ENCODE measurements at places on chromosomes 13 and 19. TPM values are rescaled to one million over a fixed set of nuclear protein-coding genes. Genes with fewer than 3 reads are reported as not detected.

GRCh38 chr13:106550570-106551135 is 15.2 kb upstream of the EFNB2 start:
- peaks cover 24% of the 10 kb centered on the region for H3K36me3 ChIP-seq
- DNase-seq, result no peak
- peaks cover 6% of the 10 kb centered on the region for H3K4me1 ChIP-seq
- no peak overlapping the region for H3K4me3 ChIP-seq

The C1QTNF9B gene
- total RNA-seq, result 0.56 TPM

GRCh38 chr19:18833849-18834643 is 2.3 kb downstream of the UPF1 start:
- no peak for DNase-seq
- H3K27ac ChIP-seq, result no peak overlapping the region
- peak overlapping the region; percentile 80 for H3K4me3 ChIP-seq
- peaks cover 12% of the 10 kb centered on the region for H3K36me3 ChIP-seq
- H3K4me1 ChIP-seq, result peaks cover 18% of the 10 kb centered on the region

- no peak for DNase-seq
- peaks cover 7% of the 10 kb centered on the region for H3K4me1 ChIP-seq
- H3K27ac ChIP-seq, result no peak overlapping the region
- H3K36me3 ChIP-seq, result peaks cover 3% of the 10 kb centered on the region
Measured at GRCh38 chr13:21584973-21585592, 18.9 kb downstream of the MICU2 start.

DNA sequence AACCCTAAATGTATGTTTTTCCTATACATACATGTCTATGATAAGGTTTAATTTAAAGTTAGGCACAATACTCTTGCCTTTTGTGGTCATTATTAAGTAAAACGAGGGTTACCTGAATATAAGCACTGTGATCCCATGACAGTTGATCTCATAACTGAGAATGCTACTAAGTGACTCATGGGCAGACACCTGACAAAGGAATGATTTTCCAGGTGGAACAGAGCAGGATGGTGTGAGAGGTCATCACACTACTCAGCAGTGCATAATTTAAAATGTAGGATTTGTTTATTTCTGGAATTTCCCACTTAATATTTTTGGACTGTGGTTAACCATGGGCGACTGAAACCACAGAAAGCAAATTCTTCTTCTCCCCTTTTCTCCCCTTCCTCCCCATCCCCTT is 178.9 kb downstream of the UGGT2 start:
- peak; percentile 0 for DNase-seq
- no peaks in the 10 kb centered on the region for H3K27me3 ChIP-seq
- peaks cover 8% of the 10 kb centered on the region for H3K36me3 ChIP-seq
- H3K4me1 ChIP-seq, result no peaks in the 10 kb centered on the region
- no peak overlapping the region for H3K4me3 ChIP-seq
- no peak overlapping the region for H3K27ac ChIP-seq

The C3 gene
- total RNA-seq, result 0.28 TPM

GRCh38 chr13:87671031-87671752 is at the start of gene SLITRK5:
SLITRK5 (plus strand) TSS chr13:87671371; CDS start chr13:87675389, 4,018 bp downstream.
- no peak within 1 kb of the TSS for H3K27ac ChIP-seq
- H3K4me1 ChIP-seq, result no peaks in the 10 kb centered on the region
- H3K36me3 ChIP-seq, result no peaks in the 10 kb centered on the region

The ALG11 gene
- total RNA-seq, result 25.6 TPM

GRCh38 chr13:51225029-51225428 is 2.8 kb downstream of the FAM124A start:
- H3K27ac ChIP-seq, result no peak overlapping the region
- H3K4me3 ChIP-seq, result no peak overlapping the region
- no peaks in the 10 kb centered on the region for H3K36me3 ChIP-seq
- no peaks in the 10 kb centered on the region for H3K4me1 ChIP-seq

DNA sequence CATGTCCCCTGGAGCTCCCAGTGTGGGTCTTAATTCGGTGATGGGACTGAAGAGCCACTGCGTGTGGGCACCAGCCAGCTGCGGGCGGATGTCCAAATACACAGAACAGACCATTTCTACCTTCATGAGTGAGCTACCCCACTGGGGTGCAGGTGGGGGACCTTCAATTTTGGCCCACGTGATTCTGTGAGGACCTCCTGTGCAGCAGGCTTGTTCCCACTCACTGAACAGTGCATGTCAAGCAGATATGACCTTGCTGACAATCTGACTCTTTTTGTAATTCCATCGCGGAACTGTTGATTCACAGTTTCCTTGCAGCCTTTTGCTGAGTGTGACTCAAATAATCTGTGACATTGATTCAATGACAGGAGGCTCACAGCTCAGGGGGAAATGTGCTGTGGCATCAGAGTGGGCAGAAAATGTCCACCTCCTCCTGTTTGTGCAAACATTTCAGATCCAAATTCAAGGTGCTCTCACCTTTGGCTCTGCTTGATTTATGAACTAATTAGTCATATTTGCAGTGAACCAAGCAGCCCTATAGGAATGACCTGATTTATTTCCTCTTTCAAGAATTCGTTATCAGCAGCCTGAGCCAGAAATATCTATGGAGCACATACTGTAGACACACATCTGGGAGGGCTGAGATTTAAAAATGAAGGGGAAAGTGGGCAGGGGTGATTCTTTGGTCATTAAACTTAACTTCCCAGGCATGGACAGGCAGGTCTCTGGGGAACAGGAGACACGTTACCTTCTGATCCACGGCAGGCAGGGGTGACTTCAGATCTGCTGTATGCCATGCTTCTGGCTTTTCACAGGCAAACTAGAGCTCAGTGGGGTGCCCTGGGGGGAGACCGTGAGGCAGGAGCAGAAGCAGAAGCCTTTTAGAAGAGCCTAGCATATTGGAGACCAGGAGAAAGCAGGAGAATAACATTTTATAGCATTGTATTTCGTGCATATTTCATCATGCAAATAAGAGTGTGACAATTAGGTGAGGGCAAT is 170.0 kb upstream of the KL start:
- H3K4me1 ChIP-seq, result peaks cover 2% of the 10 kb centered on the region
- no peak overlapping the region for H3K27ac ChIP-seq
- DNase-seq, result no peak
- no peak overlapping the region for H3K4me3 ChIP-seq
- H3K36me3 ChIP-seq, result no peaks in the 10 kb centered on the region

DNA sequence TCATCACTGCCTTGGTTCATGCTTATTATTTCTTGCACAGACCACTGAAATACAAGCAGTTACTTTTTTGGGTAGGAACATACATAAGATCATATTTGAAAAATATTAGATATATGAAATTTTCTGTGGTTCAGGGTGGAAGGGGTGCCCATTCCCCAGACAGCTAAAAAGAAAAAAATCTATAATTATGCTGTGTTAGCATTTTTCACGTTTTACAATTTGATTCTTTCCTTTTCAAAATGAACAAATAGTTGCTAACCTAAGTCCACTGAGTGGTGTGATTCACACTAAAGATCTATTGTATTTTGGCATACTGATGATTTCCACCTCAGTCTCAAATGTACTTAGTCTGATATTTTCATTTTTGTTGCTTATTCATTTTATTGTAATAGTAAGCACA is 66.8 kb upstream of the FBXL3 start:
- H3K4me3 ChIP-seq, result no peak overlapping the region
- no peaks in the 10 kb centered on the region for H3K27me3 ChIP-seq
- no peak overlapping the region for H3K27ac ChIP-seq
- no peak for DNase-seq
- peaks cover 16% of the 10 kb centered on the region for H3K36me3 ChIP-seq

DNA sequence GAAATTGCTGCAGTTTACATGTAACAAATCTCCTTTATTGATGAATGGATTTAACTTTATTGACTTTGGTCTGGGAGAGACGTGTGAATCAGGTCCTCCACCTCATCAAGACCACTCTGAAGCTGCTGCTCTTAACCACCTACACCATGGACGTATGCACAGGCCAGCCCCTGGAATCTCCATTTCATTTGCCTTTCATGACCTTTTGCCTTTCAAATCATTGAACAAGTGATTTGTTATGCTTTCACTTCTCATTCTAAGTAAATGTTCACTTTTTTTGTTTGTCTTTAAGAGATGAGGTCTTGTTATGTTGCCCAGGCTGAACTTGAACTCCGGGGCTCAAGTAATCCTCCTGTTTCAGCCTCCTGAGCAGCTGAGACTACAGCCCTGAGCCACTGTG is 240.0 kb upstream of the SERP2 start:
- H3K27me3 ChIP-seq, result no peaks in the 10 kb centered on the region
- no peak overlapping the region for H3K27ac ChIP-seq
- H3K36me3 ChIP-seq, result no peaks in the 10 kb centered on the region
- no peak overlapping the region for H3K4me3 ChIP-seq

The GSX1 gene
- total RNA-seq, result not detected

DNA sequence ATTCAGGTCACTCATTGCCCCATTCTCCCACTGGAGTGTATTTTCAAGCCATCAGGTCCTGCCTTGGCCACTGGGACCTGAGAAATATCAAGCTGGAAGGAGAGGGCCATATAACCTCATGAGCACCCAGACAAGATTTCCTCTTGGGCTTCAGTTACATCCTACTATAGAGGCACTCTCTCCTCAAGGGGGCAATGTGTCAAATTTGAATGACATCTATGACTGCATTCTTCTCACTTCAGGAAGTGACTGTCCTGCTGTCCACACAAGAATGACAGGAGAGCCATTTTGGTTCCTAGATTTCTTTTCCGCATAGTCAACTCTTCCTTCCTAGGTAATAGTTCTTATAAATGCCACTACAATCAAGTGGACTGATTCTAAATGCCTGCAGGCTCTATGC is 416.2 kb downstream of the DIAPH3 start:
- H3K4me3 ChIP-seq, result no peak overlapping the region
- no peaks in the 10 kb centered on the region for H3K36me3 ChIP-seq
- no peak for DNase-seq
- H3K27ac ChIP-seq, result no peak overlapping the region
- peaks cover 9% of the 10 kb centered on the region for H3K4me1 ChIP-seq

The MYO16 gene
- under 0.01 TPM for total RNA-seq

The FFAR3 gene
- total RNA-seq, result not detected

- no peak overlapping the region for H3K4me3 ChIP-seq
- no peak for DNase-seq
- peaks cover 5% of the 10 kb centered on the region for H3K27me3 ChIP-seq
- H3K4me1 ChIP-seq, result peaks cover 3% of the 10 kb centered on the region
- no peak overlapping the region for H3K27ac ChIP-seq
- H3K36me3 ChIP-seq, result no peaks in the 10 kb centered on the region
Measured at GRCh38 chr19:10846500-10847202, 1.6 kb upstream of the C19orf38 start.

- no peaks in the 10 kb centered on the region for H3K4me1 ChIP-seq
- no peak overlapping the region for H3K27ac ChIP-seq
- no peaks in the 10 kb centered on the region for H3K27me3 ChIP-seq
- no peak for DNase-seq
Measured at GRCh38 chr19:48348045-48348444, 15.7 kb downstream of the TMEM143 start.

GRCh38 chr19:15843203-15843893 is 27.9 kb upstream of the OR10H1 start:
- H3K4me3 ChIP-seq, result no peak overlapping the region
- no peaks in the 10 kb centered on the region for H3K36me3 ChIP-seq
- no peak overlapping the region for H3K27ac ChIP-seq
- no peaks in the 10 kb centered on the region for H3K4me1 ChIP-seq

The ETHE1 gene
- 141 TPM for total RNA-seq

DNA sequence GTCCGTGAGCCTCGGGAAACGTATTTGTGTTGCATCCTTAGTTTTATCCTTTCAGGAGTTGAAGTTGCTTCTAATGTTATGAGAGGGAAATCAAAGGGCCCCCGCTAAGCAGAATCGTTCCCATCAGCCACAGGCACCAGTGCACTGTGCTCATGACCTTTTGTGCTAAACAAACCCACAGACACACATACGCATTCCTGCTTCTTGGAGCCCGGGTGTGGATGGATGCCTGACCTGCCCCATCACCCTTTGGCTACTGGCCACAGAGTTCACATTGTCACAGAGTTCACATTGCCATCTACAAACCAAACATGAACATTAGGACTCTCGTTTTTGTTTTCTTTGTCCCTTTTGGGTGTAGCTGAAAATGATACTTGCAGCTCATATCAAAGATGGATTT is 47.2 kb downstream of the CHST8 start:
- no peak for DNase-seq
- no peaks in the 10 kb centered on the region for H3K36me3 ChIP-seq
- H3K4me1 ChIP-seq, result no peaks in the 10 kb centered on the region
- no peak overlapping the region for H3K27ac ChIP-seq
- H3K4me3 ChIP-seq, result no peak overlapping the region

- H3K4me3 ChIP-seq, result no peak overlapping the region
- no peaks in the 10 kb centered on the region for H3K4me1 ChIP-seq
- H3K27ac ChIP-seq, result no peak overlapping the region
- DNase-seq, result no peak
- H3K36me3 ChIP-seq, result no peaks in the 10 kb centered on the region
Measured at GRCh38 chr13:47646298-47646697, 354.8 kb downstream of the SUCLA2 start.

The KBTBD7 gene
- 7.9 TPM for total RNA-seq

The MRPL4 gene
- total RNA-seq, result 32.8 TPM

The ZNF575 gene
- total RNA-seq, result not detected

The PABPC3 gene
- under 0.01 TPM for total RNA-seq

- no peaks in the 10 kb centered on the region for H3K27me3 ChIP-seq
- H3K36me3 ChIP-seq, result no peaks in the 10 kb centered on the region
- DNase-seq, result peak; percentile 88
- H3K4me3 ChIP-seq, result no peak overlapping the region
Measured at GRCh38 chr13:37648609-37649008, 50.0 kb upstream of the POSTN start.

- H3K4me1 ChIP-seq, result no peaks in the 10 kb centered on the region
- no peaks in the 10 kb centered on the region for H3K36me3 ChIP-seq
- H3K27ac ChIP-seq, result no peak overlapping the region
- H3K4me3 ChIP-seq, result no peak overlapping the region
- peaks cover 4% of the 10 kb centered on the region for H3K27me3 ChIP-seq
Measured at GRCh38 chr19:50861010-50861409, 6.3 kb downstream of the KLK3 start.

The USP12 gene
- 16.5 TPM for total RNA-seq

The RNF225 gene
- total RNA-seq, result not detected

- H3K27me3 ChIP-seq, result no peaks in the 10 kb centered on the region
- no peaks in the 10 kb centered on the region for H3K36me3 ChIP-seq
- H3K4me1 ChIP-seq, result peaks cover 33% of the 10 kb centered on the region
- no peak overlapping the region for H3K4me3 ChIP-seq
- no peak for DNase-seq
Measured at GRCh38 chr19:46977548-46977947, 42.1 kb upstream of the NPAS1 start.

The ARRDC5 gene
- total RNA-seq, result not detected

GRCh38 chr13:79406597-79406908 is 498 bp upstream of the RBM26 start:
- no peak for DNase-seq
- H3K27me3 ChIP-seq, result no peaks in the 10 kb centered on the region
- peak overlapping the region; percentile 89 for H3K4me3 ChIP-seq
- peaks cover 3% of the 10 kb centered on the region for H3K4me1 ChIP-seq
- peak overlapping the region; percentile 83 for H3K27ac ChIP-seq
- H3K36me3 ChIP-seq, result no peaks in the 10 kb centered on the region

The MTIF3 gene
- total RNA-seq, result 31.7 TPM

DNA sequence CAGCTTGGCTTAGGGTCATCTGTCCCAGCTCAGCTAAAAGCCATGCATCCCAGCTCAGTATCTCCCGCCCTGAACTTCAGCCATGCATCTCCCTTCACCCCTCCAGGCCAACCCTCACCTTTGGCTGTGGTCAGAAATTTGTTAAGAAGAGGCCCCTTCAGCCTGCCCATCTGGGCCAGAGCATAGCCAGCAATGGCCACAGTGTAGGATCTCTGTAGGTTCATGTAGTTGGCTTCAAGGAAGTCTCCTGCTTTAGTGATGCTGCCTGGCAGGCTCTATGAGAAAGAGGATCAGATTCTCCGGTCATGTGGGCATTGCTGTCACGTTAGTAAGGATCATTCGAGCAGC is 16.6 kb upstream of the TNFSF14 start:
- no peak for DNase-seq
- no peak overlapping the region for H3K4me3 ChIP-seq
- H3K27me3 ChIP-seq, result no peaks in the 10 kb centered on the region
- H3K36me3 ChIP-seq, result no peaks in the 10 kb centered on the region
- no peak overlapping the region for H3K27ac ChIP-seq

Measured in IMR-90 (cell line).